CD8-positive, alpha-beta memory T cell (primary cell): ENCODE measurements at places on chromosomes 7 and 10.

- DNase-seq: no peak
These were observed 72.2 kb downstream of the CHST15 start for GRCh38 chr10:124020981-124021815.

GRCh38 chr7:158588085-158588877, 658 bp upstream of the PTPRN2 start:
- no peak for DNase-seq

DNA sequence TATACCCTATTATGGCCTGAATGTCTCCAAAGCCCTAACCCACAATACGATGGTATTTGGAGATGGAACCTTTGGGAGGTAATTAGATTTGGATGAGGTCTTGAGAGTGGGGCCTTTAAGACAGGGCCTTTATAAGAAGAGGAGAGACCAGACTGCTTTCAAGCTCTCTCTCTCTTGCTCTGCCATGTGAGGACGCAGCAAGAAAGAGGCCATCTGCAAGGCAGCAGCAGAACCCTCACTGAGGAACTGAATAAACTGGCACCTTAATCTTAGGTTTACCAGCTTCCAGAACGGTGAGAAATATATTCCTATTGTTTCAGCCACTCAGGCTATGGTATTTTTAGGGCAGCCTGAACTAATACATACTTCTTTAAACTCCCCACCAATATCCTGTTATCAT, 2.0 kb upstream of the GNAI1 start:
- DNase-seq: no peak

DNA sequence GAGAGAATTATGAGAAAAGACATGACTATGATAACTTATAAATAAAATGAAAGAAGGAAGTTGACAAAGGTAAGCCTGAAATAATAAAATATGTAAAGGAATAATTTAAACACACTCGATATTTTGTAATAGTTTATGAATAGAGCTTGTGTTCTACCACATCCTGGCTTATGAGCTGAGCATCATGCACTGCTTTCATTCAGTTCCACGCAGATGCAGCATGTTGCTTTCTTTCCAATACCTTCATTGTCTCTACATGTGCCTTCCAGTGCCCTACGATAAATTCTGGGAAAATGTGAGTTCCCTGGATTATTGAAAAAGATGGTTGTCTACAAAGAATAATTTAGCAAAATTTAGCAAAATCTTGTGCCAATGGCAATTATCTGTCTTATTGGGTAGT, 398.9 kb upstream of the SEMA3C start:
- DNase-seq: no peak

- no peak for DNase-seq
These were observed 3.9 kb upstream of the CUEDC2 start for GRCh38 chr10:102436312-102436711.

- no peak for DNase-seq
These were observed 10.9 kb upstream of the VWA2 start for GRCh38 chr10:114228156-114228555.

DNA sequence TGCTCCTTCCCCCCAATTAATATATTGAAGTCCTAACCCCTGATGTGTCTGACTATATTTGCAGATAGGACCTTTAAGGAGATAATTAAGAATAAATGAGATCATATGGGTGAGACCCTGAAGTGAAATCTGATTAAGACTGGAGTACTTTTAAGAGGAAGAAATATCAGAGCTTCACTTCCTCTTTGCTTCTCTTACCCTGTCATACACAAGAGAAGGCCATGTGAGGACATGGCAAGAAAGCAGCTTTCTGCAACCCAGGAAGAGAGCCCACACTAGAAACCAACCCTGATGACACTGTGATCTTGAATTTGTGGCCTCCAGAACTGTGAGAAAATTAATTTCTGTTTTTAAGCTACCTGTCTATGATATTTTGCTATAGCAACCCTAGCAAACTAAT, 44.2 kb downstream of the JMJD1C start:
- peak; percentile 51 for DNase-seq

DNA sequence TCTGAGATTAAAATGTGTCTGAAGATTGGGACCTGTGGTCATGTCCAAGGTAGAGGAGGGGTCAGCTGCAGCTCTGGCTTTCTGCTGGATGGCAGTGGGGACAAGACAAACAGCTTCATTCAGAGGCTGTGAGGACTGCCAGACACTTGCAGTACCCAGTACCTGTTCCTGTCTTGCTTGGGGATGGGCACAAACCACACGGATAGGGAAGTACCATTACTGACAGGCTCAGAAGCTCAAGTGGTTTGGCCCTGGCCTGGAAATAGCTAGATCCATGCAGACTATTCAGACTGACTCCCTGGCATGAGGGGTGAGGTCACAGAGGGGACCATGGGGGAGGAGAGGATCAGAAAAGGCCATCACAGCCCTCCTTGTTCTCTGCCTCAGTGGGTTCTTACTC, 56.0 kb upstream of the COMTD1 start:
- DNase-seq: no peak

DNA sequence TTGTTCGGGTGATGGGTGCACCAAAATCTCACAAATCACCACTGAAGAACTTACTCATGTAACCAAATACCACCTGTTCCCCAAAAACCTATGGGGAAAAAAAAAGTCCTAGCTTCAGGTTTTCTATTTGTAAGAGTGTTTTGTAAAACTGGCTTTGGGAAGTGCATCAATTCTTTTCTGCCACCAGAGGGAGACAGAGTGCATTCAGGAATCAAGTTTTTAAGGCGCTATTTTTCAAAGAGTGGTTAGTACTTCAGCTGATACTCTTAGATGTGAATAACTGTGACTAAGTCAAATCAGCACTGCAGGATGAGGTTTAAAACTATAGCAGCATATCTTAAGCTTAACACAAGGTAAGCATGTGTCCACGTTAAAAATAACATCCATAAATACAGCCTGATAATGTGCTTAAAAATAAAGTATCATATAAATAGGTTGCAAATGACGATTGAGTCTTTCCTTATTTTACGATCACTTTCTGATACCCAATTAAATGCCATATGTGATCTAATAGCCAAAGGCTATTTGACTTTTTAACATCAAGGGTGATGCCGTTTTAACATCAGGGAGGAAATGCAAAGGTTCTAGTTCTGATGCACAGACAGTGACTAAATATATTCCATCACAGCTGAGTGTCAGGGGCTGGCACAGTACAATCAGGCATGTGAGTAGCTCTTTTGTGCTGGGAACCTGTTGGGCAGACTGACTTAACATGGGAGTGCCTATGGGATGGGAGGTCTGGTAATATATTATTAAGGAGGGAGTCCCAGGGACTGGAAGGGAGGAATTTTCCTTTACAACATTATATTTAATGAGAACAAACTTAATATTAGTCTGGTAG, 10.6 kb upstream of the LYZL2 start:
- peak; percentile 35 for DNase-seq

- DNase-seq: no peak
These were observed 50.2 kb downstream of the TFAM start for GRCh38 chr10:58435297-58435985.

- no peak for DNase-seq
These were observed 1101.1 kb downstream of the SORCS3 start for GRCh38 chr10:105742184-105742583.

DNA sequence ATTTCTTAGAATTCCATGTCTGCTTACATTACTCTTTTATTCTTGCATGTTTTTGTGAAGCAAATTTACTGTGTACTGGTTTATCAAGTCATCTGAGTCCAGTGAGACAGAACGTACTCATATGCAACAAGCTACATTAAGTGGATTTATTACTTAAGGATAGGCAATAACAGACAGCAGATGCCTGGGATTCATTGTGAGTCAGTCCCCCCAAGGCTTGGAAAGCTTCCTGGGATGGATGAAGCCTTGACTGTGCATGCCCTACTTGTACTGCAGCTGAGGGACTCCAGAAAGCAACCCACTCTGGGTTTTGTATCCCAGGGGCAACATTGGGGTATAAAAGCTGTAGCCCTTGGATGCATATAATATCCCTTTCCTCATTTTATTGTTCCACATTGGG, 113.4 kb upstream of the RAB18 start:
- DNase-seq: no peak

DNA sequence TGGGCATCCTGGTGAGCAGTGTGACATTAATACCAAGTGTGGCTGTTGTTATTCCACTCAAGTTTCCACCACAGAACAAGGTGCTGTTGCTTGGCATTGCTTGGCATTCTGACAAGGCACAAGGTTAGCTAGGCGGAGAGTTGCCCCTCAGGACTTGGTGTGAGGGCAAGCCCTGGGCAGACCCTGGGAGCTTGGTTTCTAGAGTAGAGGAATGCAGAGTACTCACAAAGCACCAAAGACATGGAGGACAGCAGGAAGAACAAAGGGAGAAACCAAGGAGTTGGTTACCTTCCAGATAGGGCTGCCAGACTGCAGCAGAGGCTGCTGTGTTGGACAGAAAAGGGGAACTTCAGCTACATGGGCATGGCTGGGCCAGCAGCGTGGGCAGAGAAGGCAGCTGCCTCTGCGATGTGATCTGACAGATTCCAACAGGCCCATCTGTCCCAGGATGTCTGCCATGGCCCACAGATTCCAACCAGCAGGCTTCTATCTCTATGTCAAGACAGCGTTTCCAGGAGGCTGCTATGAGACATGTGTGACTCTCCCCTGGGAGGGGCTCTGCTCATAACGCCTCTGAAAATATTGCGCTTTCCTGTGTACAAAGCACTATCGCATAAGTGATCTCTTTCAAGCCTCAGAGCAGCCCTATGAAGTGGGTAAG, 1.8 kb downstream of the GOLGA7B start:
- DNase-seq: peak; percentile 13

DNA sequence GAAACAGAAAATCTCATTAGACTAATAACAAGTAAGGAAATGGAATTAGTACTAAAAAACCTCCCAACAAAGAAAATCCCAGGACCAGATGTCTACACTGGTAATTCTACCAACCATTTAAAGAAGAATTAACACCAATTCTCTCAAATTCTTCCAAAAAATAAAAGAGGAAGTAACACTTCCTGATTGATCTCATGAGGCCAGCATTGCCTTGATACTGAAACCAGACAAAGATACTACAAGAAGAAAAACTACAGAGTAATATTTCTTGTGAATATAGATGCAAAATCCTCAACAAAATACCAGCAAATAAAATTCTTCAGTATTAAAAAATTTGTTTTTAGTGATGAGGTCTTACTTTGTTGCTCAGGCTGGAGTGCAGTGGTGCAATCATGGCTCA, 21.3 kb downstream of the GCK start:
- DNase-seq: no peak

GRCh38 chr7:20399521-20399920, 68.8 kb downstream of the ITGB8 start:
- no peak for DNase-seq

DNA sequence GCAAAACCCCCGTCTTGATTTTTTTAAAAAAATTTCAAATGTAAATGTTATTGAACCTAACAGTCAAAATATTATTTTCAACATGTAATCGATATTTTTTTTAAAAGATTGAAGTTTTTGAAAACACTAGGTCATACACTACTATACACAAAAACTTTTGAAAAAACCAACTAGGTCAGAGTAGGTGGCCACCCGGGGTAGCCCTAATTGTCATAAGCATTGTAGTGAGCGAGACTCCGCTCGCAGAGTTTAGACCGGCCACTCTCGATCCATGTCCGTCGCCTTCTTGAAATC, 417 bp downstream of the RFC2 start:
- DNase-seq: no peak

DNA sequence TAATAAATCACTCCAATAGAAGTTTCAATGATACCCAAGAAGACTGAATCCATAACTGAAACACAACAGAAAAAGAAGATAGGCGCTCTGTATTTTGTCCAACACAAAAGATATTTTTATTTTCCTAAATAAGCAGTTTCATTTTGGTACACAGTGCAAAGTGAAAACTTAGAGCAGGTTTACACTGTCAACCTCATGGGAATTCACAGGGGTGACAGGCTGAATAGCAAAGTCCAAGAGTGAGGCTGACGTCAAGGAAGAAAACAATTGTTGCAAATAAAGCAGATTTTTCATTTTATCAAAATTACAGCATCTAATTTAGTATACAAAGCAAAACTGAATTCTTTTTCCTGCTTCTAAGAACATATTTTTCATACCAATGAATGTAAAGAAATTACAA, 28.6 kb downstream of the NAMPT start:
- no peak for DNase-seq

GRCh38 chr7:132246591-132246990, 329.7 kb downstream of the PLXNA4 start:
- no peak for DNase-seq

GRCh38 chr10:130737621-130738020, 573.9 kb downstream of the TCERG1L start:
- no peak for DNase-seq

GRCh38 chr10:91745090-91745831, 53.0 kb upstream of the TNKS2 start:
- DNase-seq: no peak
